ENCODE measurements at places on chromosomes 2 and 18.

GRCh38 chr2:107111623-107112022, 225.7 kb upstream of the ST6GAL2 start:
- no peak for DNase-seq

DNA sequence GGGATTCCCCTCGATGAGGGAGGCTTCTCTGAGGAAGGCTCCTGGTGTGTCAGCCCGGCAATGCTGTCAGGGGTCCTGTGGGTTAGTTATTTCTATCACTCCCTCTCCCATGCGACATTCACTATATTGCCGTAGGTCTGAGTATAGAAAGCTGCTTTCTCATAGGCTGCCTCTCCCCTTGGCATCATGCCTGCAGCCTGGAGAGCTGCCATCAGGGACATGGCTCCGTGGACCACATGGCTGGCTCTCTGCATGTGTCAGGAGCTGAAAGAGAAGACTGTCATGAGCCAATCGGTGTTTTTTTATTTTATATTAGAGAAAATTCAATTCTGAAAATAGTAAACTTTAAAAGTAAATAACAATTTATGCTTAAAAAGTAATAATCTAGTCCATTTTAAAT, 198.0 kb downstream of the CDH20 start:
- no peak for DNase-seq

DNA sequence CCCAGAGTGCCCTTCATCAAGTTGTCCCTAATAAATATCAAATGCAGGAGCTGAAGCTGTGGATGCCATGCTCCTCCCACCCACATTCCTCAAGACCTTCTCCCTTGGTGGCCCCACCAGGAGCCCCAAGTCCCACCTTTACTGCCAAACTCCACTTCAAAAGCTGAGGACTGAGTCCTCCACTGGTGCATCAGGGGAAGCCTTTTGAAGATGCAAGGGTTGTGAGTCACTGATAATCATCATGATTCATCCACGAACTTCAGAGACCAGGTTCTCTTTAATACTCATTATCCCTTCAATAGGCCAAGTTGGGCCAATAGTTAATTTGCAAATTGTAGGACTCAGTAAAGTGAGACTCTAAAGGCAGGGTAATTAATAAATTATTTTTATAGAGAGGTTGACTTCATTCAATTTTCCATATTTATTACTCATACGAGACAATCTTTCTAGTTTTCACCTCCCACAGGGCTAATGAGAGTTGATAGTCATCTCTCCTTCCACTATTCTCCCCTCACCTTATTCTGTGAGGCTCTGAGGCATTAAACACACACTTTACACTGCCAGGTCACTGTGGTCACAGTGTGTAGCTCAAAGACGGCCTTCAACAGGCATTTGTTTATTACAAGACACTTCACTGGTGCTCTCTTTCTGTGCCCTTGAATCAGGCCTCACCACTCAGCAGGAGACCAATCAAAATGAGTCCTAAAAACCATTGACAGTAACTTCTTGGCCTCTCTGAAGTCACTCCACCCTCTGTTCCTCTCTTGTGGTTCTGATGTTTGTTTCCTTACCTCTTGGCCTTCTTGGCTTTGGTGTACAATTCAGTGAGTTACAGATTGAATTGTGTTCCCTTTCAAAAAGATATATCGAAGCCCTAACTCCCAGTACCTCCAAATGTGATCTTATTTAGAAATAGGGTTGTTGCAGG, 99.9 kb downstream of the TRIB2 start:
- DNase-seq: no peak

DNA sequence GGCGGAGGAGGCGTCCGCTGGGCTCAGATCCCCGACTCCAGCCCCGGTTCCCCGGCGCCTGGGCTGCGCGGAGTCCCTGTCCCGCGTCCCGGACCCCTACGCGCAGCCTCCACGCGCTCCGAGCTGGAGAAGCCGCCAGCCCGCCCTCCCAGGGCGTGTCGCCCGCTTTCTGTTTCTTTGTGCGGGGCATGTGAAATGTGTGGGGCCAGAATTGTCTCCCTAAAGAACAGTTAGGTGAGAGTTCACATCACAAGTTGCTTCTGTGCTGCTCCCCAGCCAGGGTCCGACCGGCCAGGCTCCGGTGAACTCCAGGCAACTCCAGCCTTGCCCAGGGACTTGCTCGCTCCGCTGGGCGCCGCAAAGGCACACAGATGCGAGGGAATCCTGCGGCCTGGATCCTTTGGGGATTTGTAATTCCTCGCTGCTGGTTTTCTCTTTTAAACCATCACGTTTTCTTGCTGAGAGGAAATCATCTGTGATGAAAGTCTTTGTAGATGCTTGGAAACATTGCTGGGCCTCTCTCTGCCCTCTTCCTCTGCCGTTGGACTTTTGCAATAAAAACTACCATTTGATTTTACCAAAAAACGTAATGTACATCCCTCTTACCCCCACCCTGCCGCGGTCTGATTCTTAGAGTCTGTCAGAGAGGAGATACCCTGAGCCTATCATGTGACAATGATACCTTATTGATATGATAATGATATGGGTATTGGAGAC, 631 bp downstream of the GYPC start:
- DNase-seq: no peak
